HuH-7.5 (cell line): ENCODE measurements at places on chromosomes 5 and 9.

DNA sequence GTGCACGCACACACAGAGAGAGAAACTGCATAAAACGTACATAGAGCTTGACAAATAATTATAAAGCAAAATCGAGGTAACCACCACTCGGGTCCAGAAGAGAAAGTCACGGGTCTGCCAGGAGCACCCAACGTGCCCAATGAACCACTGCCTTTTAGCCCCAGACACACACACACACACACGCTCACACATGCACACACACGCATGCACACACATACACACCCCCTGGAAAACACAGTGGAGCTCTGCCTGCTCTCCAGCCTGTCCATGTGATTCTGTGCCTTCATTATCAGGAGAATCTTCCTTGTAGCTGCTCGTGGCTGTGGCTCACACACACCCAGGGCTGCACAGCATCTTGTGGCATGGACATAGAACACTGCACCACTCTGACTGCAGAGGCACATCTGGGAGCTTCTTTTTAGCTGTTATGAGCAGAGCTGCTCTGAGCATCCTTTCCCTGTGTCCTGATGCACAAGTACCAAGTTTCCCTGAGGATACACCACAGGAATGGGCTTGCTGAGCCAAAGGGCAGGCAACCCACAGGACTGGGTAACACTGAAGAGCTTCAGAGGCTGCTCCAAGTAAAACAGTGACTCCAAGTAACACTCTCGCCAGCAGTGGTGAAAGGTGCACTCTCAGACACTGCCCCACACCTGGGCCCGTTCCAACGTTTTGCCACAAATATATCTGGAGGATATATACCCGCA lies 58.9 kb downstream of the CAMSAP1 start:
- DNase-seq = no peak

- DNase-seq = no peak
Measured at GRCh38 chr5:32714836-32715235, 3.7 kb downstream of the NPR3 start.

DNA sequence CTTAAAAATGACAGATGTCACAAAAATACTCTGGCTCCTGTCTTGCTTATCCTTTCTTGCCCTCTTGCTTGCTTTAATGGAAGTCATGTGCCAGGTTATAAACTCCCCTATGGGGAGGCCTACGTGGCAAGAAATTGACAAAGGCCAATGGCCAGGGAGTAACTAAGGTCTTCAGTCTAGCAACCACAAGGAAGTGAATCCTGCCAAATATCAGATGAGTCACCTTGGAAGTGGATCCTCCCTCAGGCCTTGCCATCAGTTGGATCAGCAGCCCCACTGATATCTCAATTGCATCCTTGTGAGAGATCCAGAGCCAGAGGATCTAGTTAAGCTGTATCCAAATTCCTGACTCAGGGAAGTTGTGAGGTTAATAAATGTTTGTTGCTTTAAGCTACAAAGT lies 82.8 kb downstream of the CAAP1 start:
- DNase-seq = no peak

GRCh38 chr5:105684799-105685198 lies 1985.9 kb downstream of the EFNA5 start:
- DNase-seq = no peak

DNA sequence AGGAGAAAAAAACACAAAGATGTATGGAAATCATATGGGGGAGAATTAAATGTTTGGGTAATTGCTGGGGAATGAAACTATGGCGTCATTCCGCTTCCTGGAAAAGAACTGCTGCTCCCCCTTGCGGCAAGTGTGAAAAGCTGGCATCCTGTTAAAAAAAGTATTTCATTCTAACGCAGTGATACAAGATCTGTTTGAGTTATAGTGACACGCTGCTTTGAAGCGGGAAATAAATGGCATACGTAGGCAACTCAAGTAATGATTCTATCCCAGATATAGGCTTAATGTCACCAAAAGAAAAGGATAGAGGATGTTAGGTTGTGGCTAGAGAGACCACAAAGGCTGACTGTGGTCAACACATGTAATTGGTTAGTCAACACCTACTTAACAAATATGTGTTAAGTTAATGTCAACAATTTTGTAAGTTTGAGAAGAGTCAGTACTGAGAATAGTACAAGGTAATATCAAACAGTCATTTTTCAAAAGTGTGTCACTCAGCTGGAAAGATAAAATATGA lies 70.2 kb upstream of the ALDH1A1 start:
- DNase-seq = no peak

DNA sequence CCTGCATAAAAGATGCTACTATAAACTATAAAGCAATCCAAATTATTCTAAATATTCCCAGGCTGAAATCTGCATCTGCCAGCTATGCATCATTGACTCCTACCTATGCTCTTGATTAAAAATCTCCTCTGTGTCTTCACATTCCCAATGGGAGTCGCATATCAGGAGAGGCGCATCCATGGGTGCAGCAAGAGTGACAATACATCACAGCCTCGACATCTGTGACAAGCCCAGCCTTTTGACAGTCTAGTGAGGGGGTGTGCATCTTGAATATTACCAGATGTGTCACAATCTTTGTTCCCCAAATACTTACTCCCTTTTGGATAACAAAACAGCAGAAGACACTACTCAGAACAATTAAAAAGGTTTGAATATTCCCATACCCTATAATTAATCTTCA lies 171.8 kb downstream of the PDE4D start:
- DNase-seq = no peak

DNA sequence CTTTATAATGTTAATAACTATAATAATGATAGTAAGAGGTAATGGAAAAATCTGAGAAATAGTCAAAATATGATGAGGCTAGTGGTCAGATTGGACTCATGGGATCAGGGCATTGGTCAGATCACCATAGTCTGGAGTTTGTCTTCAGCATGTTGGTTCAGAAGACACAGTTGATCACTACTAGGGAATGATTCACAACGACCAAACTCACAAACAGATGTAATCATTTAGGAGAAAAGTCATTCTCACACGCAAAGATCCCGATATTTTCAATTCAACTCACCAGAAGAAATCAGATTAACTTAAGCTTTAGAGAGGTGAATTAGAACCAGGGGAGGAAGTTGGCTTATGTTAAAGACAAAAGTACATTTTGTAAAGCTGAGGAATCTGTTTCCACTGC lies 131.8 kb downstream of the LURAP1L start:
- DNase-seq = no peak

DNA sequence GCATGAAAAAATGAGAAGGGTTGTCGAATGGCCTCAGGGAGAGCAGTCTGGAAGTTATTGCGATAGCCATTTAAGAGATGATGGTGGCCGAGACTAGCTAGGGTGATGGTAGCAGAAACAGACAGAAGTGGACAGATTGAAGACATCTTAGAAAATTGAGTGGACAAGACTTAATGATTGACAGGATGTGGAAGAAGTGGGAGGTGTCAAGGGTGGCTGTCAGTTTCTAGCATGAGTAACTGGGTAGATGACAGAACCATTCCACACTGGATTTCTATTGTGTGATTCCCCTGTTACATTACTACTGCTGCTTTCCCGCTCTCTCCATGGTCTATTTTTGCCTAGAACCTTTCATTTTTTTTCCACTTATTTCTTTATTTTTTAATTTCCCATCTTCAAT lies 12.6 kb downstream of the CHMP5 start:
- no peak for DNase-seq

DNA sequence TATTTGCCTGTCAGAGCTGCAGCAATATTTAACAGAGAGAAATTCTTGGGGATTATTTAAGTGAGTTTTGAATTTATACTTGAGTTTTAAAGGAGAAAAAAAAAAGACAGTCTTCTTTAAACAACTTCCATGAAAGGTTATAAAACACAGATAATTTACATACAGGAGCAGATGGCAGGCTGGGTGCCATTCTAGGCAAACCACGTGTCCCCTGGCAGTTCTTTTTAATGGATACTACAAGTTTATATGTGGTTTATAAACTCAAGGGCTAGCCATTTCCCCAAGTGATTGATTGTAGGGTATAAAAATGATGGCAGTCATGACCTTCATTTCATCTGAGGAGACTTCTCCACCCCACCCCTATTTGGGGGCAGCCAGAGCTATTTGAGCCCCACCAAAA lies 166.6 kb downstream of the FSTL4 start:
- DNase-seq = no peak
